ENCODE measurements at places on chromosomes 2 and 18.

DNA sequence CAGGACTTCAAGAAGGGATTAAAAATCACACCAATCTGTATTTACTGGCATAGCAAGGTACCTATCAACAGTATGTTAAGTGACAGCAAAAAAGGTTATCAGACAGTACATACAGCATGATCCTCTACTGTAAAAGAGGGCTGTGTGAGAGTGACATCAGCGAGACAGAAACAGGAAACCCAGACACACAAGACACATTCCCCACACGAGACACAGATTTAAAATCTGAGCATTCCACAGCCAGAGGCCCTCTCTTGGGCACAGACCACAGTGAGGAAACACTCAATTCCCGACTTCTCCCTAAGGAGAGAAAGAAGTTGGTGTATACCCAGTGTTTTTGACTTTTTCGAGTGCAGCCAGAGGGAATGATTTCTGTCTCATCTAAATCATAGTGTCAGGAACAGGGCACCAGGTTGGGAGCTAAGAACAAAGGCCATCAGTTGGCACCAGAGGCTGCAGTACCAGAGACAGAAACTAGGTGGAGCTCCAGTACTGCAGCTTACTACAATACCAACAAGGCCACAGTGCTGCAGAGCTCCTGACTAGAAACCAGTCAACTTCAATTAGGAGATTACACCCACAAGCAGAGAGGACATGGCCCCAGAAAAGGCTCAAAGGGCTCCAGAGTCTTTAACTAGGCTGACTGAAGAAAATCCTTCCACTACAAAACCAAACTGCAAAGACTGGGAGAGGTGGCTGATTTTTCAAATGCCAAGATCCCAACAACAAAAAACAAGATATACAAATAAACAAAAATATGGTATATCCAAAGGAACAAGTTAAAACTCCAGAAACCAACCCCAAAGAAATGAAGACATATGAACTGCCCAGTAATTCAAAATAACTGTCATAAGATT is 41.0 kb downstream of the UNC50 start:
- peak; percentile 80 for DNase-seq

DNA sequence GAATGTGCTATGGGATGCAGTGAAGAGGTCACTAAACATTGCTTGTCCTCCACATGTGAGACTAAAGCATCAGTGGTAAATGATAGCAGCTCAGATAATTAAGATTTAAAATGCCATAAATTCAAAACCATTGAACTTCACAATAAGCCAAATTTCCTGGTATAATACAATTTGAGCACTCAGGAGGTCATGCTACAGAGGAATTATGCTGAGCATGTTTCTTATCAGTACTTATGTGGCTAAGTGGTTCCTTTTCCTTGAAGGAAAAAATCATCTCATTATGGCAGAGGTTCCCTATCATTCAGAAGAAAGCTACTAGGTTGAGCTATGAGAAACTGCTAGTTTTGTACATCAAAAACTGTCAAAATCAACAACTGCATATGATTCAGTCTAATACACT is 156.6 kb downstream of the AGPS start:
- no peak for DNase-seq

DNA sequence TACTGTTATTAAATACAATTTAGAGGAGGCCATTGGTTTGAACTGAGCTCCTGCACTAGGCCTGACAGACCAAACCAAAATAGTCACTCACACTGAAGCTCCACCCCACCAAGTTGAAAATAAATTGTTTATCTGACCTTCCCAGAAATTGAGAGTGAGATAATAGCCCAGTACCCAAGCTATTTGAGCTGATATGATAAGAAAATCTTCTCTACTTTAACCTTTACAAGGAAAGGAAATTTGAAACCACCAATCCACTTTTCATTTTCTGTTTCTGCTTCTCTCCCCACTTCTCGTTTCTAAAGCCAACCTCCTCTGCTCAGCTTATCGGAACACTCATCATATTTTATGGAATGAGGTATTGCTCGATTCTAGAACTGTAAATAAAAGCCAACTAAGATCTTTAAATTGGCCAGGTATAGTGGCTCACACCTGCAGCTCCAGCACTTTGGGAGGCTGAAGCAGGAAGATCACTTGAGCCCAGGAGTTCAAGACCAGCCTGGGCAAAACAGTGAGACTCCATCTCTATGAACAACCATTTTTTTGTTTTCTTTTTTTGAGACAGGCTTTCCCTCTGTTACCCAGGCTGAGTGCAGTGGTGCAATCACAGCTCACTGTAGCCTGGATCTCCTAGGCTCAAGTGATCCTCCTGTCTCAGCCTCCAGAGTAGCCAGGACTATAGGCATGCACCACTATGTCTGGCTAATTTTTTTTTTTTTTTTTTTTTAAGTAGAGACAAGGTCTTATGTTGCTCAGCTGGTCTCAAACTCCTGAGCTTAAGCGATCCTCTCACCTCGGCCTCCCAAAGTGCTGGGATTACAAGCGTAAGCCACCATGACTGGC is 13.3 kb upstream of the GALM start:
- DNase-seq: no peak

DNA sequence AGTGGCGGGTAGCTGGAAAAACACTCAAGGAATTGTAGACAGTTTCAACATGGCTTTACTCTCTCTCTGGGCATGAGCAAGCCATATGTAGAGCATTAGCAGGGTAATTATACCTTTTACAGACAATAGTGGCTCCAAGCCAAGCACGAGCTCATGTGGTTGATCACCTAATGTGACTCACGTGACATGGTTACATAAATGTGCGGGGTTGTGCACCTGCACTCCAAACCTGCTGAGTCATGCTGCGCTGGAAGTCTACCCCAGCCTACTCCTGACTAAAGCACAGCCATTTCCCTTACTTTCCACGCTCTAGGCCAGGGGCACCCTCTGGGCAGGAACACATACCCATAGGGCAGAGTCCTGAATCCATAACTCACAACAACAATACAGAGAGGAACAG is 232.8 kb downstream of the MBD5 start:
- DNase-seq: no peak

- no peak for DNase-seq
Observed at GRCh38 chr18:39607034-39607433, 2041.4 kb upstream of the CELF4 start.

GRCh38 chr2:187051350-187051749 is 202.4 kb upstream of the ZSWIM2 start:
- DNase-seq: no peak

Data from activated T-cell treated with anti-CD3 and anti-CD28 coated beads for 4 hours (primary cell).